ENCODE measurements at places on chromosomes 2 and 18.

GRCh38 chr2:100017633-100018032 lies 124.8 kb downstream of the AFF3 start:
- DNase-seq = no peak

DNA sequence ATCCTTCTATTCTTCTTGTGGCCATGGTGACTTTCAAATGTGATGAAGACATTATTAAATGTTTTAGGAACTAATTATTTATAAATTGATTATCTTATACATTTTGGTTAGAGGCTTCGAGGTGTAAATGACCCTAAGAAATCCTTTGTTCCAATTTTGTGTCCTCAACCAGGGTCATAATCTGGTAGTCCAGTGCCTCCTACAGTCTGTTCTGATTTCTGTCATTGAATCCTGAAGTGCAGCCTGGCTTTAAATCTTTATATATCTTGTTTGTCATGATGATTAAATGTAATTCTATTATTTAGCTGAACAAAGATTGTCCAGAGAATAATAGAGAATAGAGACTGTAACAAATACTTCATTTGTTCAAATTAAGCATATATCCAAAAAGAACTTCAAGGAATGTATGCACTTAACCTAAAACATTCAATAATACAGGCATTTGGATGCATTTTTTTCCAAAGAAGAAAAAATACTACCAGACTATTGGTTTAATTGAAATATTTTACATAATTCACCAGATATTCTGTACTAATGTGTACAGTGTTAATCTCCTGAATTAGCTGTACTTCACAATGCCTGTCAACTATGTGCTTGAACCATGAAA lies 89.8 kb downstream of the PRPF40A start:
- DNase-seq = no peak

DNA sequence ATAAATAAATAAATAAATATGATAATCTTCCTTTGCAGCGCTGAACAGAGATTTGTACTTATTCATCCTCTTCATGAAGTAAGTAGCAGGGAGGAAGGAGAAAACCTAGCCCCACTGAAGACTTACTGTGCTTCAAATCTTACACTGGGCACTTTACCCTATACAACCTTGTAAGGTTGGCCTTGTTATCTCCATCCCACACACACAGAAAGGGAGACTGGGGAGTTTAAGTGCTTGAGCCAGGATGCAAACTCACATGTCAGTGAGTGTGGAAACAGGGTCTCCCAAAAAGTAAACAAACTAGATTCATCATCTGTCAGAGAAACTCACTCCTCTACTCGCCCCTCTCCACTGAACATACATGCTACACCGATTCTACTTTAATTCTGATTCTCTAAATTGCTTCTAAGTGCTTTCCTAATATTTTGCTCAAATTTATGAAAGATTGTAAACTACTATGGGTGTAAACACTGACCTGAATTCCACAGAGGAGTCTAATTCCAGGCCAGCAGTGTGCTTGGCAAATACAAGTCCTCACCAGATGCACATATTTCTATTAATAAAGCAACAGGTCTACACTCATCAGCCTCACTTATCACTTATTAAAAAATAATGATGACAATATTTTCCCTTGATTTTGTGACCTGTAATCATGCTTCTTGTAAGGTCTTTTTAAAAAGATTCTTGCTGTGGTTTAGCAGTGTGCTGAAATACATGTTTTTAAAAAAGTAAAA lies 155.5 kb downstream of the TCF4 start:
- DNase-seq = no peak

DNA sequence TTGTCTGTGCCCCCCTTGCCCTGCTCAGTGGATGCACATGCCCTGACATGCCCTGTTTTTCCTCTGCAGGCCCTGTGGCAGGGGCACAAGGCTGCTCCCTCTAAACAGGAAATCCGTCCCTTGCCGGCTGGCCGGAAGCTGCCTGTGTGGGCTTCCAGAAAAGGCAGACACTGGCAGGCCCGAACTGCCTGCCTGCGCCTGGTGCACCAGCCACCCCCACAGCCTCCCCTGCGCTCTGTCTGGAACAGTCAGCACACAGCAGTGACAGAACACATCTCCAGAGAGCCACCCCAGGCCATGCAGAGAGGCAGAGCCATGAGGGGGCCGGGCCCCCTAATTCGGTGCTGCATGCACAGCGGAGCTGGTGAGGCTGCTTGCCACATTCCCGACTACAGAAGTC lies 33.5 kb downstream of the LOXHD1 start:
- DNase-seq = peak; percentile 10

GRCh38 chr2:108215794-108216211 lies 24.0 kb upstream of the SULT1C3 start:
- no peak for DNase-seq

- no peak for DNase-seq
Measured at GRCh38 chr18:79497638-79498081, 101.9 kb downstream of the NFATC1 start.

- DNase-seq = no peak
Measured at GRCh38 chr2:148067801-148068200, 46.9 kb downstream of the MBD5 start.

DNA sequence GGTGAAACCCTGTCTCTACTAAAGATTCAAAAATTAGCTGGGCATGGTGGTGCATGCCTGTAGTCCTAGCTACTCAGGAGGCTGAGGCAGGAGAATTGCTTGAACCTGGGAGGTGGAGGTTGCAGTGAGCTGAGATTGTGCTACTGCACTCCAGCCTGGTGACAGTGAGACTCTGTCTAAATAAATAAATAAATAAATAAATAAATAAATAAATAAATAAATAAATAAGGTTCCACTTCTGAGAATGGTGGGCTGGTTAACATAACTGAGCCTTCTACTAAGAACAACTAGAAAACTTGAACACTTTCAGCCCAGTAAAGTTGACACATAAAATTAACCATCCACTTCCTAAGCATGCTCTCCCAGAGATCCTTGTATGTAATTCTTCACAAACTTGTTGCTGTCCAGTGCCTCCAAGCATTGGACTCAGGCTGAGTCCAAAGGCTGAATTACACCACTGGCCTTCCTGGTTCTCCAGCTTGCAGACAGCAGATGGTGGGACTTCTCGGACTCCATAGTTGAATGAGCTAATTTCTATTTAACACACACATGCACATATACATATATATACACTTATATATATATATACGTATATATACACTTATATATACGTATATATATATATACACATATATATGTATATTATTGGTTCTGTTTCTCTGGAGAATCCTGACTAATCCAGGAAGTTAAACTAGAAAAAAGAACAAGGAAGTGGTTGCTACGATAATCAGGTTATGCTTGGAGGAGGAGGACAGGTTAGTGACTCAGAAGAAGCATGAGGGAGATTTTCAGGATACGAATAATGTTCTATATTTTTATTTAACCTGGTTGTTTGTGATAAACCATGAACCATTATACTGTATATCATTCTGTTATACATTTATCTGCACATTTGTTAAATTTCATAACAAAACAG lies 348.8 kb downstream of the METTL4 start:
- DNase-seq = no peak

DNA sequence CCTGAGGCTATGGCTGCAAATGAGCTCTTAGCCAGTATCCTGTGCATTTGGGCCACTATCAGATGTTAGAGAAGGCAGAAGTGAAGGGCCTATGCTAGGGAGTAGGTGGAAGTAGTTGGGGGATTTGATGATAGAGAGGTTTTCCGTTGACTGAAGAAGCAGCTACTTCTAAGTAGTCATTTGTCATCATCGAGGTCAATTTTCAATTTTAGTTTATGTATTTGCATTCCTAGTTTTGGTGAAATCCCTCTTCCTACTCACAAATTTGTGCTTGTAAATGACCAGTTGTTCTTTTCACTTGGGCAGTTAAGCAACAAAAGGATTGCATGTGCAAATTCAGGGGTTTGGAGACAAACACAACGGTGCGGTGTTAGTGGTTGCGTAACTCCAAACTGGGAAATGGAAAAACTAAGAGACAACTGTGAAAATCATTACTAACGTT lies 48.5 kb upstream of the PELI1 start:
- no peak for DNase-seq

DNA sequence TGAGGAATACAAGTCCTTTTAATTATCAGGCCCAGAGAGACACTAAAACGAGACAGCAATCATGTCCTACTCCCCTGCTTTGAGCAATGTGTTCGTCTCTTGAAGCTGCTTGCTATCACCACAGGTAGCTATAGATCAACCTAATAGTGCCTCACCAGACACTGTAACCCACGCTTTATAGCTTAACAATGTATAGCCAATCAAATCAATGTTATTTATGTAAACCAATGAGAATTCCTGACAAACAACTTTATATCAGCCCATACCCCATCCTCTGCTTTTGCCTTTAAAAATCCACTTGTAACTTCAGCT lies 26.1 kb downstream of the TMEM247 start:
- DNase-seq = no peak

GRCh38 chr18:48994044-48994651 lies 43.4 kb upstream of the SMAD7 start:
- no peak for DNase-seq

- no peak for DNase-seq
Measured at GRCh38 chr18:22020127-22020866, 149.1 kb upstream of the GATA6 start.

DNA sequence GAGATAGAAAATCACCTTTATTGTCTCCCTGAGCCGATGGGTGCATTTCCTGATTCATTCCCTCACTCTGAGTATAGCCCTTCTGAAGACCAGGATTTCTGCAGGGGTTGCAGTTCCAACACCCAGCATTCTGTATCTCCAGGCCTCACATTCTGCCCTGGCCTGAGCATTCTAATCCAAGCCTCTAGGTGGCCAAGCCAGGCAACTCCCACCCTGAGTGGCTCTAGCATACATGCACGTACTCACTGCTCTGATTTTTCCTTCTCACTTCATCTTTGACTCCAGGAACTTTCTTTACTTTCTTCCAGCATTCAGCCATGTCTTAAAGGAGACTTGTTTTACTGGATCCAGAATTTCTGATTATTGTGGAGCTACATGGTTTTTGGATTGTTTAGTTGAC lies 100.7 kb upstream of the STK39 start:
- no peak for DNase-seq

DNA sequence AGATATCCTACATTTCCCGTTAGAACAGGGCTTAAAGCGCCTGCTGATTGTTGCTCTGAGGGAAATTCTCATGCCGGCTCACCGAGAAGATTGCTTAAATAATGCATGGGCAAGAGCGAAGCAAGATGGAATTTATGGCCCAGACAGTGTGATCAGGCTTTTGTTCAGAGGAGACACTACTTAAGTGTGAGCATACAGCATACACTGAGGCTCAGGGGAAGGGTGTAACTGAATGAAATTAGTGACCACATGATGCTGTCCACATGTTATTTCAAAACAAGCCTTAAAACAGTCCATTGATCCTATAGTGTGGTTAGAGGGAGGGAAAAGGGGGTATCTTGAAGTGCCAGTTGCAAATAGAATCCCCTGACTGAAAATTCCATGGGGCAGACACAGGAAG lies 125.5 kb downstream of the RAPGEF4 start:
- DNase-seq = no peak

- no peak for DNase-seq
Measured at GRCh38 chr2:45962177-45962921, 310.9 kb downstream of the PRKCE start.

GRCh38 chr2:143906850-143907249 lies 613.1 kb downstream of the ZEB2 start:
- no peak for DNase-seq

DNA sequence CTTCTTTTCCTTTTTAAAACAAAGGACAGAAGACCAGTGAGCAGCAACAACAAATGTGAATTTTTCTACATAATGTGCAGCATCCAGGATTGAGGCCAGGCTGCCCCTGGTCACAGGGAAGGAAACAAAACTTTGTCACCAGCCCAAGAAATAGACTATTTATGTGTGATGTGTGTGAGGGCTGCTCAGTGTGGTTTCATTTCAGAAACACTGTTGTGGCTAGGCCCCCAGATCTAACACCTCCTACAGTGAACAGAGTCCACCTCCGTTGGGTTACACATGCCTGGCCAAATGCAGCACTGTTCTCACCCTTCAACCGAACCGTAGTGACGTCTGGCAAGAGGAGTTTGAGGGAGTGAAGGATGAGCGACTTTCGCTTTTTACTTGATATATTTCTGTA lies 146.3 kb upstream of the RIOK3 start:
- peak; percentile 6 for DNase-seq

DNA sequence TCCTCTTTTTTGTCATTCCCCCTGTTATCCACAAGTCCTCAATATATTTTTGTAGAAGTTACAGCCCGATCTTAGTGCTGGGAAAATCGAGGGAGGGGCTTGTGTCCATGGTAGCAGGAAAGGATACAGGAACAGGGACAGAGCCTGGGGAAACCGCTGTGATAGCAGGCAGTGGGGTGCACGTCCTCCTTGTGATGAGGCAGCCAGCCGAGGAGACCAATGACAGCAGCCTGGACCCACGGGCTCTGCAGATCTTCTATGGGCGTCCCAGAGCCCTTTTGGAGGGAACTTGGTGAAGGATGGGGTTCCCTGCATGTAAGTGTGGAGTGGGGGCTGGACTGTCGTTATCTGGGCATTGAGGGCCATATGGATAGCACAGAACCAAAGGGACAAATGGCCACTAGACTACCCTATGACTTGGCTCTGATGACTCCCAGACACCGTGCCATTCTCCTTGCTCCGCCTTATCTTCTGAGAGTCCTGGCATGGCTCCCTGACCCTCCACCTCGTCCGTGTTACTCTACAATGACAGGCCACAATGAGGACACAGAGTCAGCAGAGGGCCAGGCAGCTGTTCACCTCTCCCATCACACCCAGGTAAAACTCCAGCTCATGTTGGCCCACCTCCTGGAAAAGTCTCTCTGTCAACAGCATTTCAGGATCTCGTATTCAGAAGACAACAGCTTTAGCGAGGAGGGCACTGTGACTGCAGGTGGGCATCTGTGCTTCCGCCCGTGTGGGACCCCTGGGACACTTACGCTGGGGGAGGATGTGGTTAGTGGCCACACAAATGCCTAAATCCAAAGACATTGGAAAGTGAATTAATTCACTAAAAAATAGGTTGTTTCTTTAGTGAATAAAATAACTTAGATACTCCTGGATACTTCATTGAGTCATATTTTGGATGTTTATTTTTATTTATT lies 100.1 kb downstream of the VAPA start:
- no peak for DNase-seq

GRCh38 chr2:33267756-33268155 lies 208.7 kb upstream of the RASGRP3 start:
- no peak for DNase-seq

DNA sequence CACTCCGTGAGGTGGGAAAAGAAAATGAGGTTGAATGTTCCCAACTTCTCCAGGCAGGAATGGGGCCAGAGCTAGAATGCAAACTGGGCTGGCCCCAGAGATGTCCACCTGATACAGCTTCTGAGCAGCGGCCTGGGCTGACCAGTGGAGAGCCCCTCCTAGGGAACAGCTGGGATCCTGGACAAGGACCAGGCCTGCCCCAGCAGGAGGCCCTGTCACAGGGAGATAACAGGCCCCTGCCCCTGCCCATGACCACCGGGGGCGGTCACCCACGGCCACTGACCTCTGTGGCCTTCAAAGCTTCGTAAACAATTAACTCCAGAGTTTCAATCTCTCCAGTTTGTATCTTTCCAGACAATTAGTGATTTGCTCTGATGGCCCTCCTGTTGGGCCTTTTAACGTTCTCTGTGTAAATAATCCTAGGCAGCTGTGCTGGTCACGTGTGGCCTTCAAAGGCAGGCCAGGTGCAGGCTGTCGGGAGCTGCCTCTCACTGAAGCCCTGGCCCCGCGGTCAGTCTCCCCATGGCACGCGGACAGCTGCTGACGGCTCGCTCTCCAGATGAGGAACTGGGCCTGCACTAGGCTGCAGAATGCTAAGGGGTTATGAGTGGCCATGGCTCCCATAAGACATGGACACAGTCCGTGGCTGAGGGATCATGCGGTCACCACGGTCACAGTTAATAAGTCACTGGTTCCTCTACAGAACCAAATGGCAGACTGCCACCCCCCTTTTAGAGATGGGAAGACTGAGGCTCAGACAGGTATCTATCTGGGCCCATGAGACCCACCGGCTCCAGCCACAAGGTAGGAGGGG lies 9.2 kb downstream of the HS6ST1 start:
- no peak for DNase-seq

Data from activated naive CD4-positive, alpha-beta T cell (primary cell).